Thymus (tissue), 14 donors: ENCODE measurements at places on chromosomes 16 and 17. TPM values are rescaled to one million over a fixed set of nuclear protein-coding genes. Genes with fewer than 3 reads are reported as not detected.

The NTN1 gene
- 2.0 TPM for total RNA-seq

The PRKCB gene
- 57.4 TPM for total RNA-seq

The CLEC19A gene
- 0.05 TPM for total RNA-seq

The PPP1R1B gene
- total RNA-seq: 1.8 TPM

DNA sequence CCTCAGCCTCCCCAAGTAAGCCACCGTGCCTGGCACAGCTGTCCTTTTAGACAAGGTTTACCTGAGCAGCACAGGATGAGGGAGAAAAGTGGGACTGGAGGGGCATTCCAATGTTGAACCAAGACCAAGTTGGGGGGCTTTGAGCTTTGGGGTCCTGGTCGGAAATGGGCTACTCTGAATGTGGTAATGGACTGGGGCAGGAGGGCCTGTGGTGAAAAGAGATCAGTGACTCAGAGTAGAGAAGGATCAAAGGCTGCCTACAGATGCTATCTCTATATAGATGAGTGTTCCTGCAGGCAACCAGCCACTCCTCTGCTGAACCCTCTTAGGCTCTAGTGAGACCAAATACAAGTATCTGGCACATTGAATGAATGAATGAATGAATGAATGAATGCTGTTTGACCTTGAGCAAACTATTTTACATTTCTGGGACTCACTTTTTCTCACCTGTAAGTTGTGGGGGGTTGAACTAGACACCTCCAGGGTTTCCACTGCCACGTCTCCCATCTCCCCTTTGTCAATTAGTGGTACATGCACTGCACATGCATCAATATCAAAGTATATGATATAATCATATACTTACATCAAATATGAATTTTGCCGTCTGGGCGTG is 26.3 kb upstream of the ETV4 start:
- no peaks in the 10 kb centered on the region for H3K36me3 ChIP-seq
- no peak overlapping the region for H3K4me3 ChIP-seq
- H3K27me3 ChIP-seq: peaks cover 2% of the 10 kb centered on the region
- no peak for DNase-seq
- H3K27ac ChIP-seq: no peak overlapping the region

DNA sequence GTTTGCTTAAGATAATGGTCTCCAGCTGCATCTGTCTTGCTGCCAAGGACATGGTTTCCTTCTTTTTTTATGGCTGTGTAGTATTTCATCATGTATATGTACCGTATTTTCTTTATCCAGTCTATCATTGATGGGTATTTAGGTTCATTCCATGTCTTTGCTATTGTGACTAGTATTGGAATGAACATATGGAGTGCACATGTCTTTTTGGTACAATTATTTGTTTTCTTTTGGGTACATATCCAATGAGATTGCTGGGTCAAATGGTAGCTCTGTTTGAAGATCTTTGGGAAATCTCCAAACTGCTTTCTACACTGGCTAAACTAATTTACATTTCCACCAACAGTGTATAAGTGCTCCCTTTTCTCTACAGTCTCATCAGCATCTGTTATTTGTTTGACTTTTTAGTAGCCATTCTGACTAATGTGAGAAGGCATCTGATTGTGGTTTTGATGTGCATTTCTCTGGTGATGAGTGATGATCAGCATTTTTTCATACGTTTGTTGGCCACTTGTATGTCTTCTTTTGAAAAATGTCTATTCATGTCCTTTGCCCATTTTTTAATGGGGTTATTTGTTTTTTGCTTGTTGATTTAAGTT is 66.2 kb downstream of the TNFRSF13B start:
- H3K27ac ChIP-seq: no peak overlapping the region
- DNase-seq: no peak
- H3K27me3 ChIP-seq: no peaks in the 10 kb centered on the region
- no peaks in the 10 kb centered on the region for H3K36me3 ChIP-seq
- peaks cover 28% of the 10 kb centered on the region for H3K4me1 ChIP-seq

DNA sequence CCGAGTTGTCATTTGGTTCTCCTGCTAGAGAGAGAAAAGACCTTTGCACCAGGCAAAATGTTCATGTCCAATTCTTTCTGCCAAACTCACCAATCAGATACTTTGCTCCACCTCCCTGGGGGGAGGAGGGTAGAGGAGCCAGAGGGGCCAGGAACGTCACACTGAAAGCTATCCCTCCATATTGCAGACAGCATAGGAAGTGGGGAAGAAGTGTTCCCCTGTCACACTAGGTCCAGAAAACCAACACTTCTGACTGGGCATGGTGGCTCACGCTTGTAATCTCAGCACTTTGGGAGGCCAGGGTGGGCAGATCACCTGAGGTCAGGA is 9.5 kb downstream of the HSD17B2 start:
- H3K4me1 ChIP-seq: no peaks in the 10 kb centered on the region
- H3K27me3 ChIP-seq: peaks cover 2% of the 10 kb centered on the region
- H3K4me3 ChIP-seq: no peak overlapping the region
- H3K36me3 ChIP-seq: no peaks in the 10 kb centered on the region

DNA sequence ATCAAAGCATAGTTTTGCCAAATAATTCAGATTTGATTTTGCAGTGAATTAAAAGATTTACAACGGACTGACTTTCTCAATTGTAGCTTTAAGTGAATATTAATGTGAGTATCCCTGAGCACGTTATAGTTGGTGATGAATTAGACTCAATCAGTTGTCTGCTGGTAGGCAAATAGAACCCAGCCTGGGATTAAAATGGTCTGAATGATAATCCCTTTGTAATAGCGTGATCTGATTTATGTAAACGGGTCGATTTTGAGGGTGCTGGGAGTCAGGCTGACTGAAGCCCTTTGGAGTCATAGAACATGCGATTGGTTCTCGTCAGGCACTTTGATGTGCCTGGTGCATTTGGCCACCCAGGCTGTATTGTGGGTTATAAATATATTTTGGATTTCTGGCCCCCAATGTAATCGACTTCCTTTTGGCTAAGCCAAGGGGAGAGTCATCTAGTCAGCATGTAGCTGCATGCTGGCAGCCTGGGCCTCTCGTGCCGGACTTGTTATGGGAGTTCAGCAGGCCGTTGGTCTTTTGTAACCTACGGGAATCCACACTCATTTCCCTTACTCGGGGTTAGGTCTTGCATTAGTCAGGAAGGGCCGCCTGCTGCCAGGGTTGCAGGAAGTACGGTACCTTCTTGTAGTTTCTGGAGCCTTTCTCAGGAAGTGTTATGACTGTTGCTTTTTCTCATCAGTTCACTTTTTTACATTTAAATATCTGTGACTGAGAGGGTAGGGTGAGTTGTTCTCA is 5.4 kb downstream of the PGS1 start:
- peak overlapping the region; percentile 96 for H3K27ac ChIP-seq
- no peak overlapping the region for H3K4me3 ChIP-seq
- peaks cover 85% of the 10 kb centered on the region for H3K4me1 ChIP-seq
- no peaks in the 10 kb centered on the region for H3K27me3 ChIP-seq
- H3K36me3 ChIP-seq: peaks cover 9% of the 10 kb centered on the region

GRCh38 chr16:88340755-88341150 is 42.0 kb upstream of the ZNF469 start:
- DNase-seq: no peak
- H3K36me3 ChIP-seq: no peaks in the 10 kb centered on the region
- H3K4me3 ChIP-seq: no peak overlapping the region
- no peaks in the 10 kb centered on the region for H3K4me1 ChIP-seq
- H3K27ac ChIP-seq: no peak overlapping the region
